ENCODE measurements at places on chromosomes 16 and 17.
A peak's percentile ranks its signal among the peaks of the same experiment; 100 is the strongest.

DNA sequence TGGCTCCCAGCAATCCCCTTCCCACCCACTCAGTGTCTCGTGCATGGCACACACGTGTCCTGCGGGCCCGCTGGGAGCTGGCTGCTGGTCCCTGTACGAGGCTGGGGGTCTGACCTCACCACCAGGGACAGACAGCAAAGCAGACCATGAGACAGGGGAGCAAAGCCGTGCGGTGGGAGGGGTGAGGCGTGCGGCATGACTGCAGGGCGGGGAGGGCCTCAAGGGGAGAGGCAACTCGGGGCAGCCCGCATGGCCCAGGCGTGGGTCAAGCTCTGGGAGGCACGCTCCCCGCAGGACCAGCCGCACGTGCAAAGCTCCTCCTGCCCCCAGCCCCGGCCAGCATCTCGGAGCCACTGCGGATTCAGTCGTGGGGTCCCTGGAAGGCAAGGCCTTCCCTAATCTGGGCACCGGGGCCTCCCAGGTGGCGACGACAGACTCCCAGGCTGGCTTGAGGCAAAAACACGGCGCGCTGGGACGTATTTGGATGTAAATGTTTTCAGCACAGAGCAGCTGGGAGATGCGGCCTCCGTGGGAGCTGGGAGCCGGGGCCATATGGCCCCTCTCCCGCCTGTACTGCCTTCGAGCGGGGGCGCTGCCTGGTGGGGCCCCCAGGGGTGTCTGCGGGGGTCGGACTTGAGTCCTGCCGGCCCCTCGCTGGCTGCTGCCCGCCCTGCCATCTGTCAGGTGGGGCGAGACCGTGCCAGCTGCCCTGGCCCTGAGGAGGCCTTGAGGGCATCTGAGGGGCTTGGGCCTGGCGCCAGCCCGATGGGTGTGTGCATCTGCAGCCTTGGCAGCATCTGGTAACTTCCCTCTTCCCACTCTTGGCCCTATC lies 12.2 kb upstream of the CBFA2T3 start:
- no peak for DNase-seq

GRCh38 chr17:38322897-38323296 lies 20.9 kb downstream of the GPR179 start:
- DNase-seq = no peak

GRCh38 chr17:29826114-29826692 lies 103.8 kb downstream of the SSH2 start:
- DNase-seq = no peak

DNA sequence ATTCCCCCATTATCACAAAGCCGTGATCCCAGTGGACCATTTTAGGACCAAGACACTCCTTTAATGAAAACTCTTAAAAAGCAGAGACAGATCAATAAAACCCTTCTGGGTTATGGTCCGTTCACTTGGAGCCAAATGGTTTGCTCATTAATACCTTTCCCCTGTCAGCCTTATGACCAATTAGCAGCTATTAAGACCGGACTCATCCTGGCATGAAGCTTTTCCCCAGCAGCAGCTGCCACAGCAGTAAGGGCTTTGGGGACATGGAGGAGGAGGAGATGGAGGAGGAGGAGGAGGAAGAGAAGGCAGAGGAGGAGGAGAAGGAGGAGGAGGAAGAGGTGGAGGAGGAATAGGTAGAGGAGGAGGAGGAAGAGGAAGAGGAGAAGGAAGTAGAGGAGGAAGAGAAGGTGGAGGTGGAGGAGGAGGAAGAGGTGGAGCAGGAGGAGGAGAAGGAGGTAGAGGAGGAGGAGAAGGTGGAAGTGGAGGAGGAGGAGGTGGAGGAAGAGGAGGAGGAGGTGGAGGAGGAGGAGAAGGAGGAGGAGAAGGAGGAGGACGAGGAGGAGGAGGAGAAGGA lies 50.1 kb upstream of the IRX3 start:
- no peak for DNase-seq

DNA sequence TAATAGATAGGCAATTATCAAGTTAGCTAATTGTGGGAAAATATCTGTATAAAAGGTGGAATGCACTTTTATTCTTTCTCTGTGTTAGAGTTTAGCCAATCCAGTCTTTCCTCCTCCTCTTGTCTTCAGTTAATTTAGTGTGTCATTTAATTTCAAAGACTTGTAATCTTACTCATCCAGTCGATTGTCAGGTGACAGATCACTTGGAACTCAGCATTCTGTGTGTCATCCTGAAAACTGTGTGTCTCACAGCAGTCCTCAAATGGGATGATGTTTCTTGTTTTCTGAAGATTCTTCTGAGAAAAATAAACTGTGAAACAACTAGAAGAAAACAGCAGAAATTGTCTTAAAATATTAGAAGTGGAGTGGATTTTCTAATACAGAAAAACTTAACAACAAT lies 290 bp upstream of the KRTAP4-1 start:
- DNase-seq = no peak

DNA sequence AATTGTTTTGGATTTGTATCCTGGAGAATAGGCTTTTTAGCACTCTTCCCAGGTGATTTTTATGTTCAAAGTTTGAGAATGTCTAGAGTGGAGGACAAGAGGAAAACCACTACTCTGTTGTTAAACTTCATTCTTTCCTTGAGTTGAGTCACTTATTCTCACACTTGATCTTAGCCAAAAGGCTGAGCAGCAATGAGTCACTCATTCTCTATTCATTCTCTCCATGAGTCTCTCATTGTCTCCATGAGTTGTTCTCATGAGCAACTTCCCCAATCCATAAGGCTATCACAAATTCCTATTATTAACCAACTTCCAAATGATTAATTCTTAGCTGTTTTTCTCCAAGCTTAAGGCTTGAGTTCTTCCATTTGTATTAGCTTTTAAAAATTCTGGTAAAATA lies 1393.3 kb downstream of the CDH8 start:
- DNase-seq = no peak

DNA sequence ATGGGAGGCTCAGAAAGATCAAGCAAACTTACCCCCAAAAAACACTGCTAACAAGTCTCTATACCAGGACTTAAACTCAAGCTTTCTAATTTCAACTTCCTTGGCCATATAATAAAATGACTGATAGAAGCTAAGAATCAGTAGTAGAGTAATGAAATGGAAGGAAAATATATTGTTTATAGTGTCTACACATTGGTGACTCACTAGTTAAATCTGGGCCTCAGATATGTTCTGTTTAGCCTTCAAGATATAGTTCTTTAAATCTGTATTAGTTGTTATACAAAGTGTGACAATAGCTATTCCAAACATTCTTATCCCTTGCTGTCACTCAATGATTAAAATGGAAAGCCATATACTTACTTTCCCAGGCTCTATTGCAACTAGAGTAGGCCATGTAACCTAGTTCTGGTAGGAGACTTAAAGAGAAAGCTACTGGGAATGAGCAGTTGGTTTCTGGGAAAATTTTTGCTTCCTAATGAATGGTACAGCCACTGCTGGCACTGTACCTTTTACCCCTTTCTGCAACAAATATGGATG lies 18.3 kb downstream of the SSH2 start:
- DNase-seq = no peak

- no peak for DNase-seq
Measured at GRCh38 chr17:78672871-78673371, 95.7 kb upstream of the DNAH17 start.

DNA sequence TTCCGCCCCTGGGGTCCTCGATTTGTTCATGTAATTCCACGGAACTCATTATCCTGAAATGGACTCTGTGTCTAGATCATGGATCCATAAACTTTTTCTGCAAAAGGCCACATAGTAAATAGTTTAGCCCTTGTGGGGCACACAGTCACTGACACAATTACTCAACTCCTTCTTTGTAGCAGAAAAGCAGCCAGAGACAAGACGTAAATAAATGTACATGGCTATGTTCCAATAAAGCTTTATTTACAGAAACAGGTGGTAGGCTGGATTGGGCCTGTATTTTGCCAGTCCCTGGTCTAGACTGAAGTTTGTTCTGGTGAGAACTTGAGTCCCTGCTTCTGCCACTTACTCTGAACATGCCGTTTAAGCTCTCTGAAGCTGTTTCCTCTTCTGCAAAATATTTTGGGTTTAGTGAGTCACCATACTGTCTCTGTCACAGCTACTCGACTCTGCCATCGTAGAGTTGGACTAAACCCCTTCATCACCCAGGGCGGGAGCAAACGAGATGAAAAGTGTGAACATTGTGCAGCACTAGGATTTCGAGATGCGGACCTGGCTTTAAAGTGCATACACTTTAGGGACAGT lies 61.9 kb upstream of the FOXF1 start:
- DNase-seq = no peak

DNA sequence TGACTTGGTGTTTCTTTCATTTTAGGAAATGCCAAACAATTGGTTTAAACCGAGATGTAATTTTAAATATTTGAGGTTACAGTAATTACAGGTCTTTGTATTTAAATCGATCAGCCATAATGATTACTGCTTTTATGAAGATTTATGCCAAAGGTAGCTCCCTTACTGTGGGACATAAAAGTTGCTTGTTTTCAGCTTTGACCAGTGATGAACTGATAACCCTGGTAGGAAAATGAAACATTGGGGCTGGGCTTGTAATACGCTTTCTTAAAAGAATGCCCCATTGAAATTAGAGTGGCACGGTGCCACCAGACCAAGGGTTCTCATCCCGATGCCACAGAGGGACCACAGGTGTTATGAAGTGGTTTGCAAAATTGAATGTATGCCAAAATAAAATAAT lies 7.3 kb downstream of the TNRC6A start:
- peak; percentile 36 for DNase-seq

DNA sequence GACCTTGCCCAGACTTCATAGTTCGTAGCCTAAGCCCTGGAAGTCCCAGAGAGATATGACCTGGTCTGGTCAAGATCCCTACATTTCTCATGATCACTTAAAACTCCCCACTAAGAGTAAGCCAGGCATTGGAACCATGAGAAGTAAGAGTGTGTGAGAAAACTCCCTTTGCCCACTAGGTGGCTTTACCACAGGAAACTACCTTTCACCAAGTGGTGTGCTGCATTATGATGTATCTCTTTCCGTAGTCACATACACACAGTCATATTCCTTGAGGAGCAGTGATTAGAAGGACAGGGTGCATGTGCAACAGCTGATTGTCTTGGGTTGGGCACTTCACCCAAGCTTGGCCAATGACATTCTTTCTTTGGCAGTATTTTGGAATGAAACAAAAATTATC lies 639.3 kb downstream of the KCNJ2 start:
- DNase-seq = peak; percentile 3
